AG09319 (cell line): ENCODE measurements at places on chromosomes 5 and 9.
A peak's percentile ranks its signal among the peaks of the same experiment; 100 is the strongest.

DNA sequence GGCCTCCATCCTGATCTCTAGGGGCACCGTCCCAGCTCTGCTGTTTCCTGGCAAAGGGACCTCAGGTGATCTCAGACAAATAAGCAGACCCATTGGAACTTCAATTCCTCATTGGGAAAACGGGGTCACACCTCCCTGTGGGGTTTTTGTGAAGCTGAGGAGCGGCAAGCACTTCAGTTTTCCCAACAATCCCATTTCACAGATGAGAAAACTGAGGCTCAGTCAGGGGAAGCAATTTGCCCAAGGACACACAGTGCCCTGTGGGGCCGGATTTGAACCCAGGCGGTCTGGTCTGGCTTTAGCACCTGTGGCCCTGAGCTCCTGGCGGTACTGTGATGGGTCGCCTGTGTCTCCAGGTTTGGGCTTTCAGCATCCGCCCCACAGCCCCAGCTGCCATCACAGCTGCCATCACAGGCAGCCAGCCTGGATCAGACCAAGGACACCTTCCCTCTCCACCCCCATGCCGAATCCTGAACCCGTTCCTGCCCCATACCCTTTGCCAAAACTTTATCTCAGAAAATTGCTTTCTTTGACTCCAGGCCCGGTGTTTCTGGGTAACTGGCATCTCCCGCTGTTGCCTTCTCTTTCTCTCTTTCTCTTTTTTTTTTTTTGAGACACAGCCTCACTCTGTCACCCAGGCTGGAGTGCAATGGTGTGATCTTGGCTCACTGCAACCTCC, 26.4 kb downstream of the NCS1 start:
- no peak for DNase-seq

- DNase-seq: no peak
Measured at GRCh38 chr9:37956904-37957663, 53.2 kb upstream of the SLC25A51 start.

DNA sequence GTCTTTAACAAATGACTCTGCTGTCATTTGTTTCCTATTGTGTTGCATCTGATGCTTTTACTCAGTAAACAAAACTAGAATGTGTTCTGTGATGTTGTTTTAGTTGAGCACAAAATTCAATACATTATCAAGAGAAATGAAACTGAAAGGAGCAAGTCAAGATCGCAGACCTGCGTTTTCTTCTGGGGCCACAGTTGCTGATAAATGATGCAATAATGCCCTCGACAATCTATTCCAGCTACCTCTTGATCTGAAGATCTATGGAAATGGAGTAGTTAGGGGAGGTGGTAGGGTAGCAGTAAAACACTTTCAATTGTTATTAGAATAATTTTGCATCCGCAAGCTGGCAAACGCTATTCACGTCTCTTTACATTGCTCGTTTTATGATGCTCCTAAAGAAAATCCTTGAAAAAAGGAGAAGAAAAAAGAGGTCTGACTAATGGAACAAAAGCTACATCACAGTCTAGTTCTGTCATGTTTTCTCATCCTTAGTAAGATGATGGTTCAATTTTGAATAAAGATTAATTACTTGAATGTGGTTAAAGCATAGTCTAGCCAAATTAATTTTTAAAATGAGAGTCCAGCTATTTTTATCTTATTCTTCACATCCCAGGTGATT, 1.6 kb downstream of the ZNF366 start:
- no peak for DNase-seq

DNA sequence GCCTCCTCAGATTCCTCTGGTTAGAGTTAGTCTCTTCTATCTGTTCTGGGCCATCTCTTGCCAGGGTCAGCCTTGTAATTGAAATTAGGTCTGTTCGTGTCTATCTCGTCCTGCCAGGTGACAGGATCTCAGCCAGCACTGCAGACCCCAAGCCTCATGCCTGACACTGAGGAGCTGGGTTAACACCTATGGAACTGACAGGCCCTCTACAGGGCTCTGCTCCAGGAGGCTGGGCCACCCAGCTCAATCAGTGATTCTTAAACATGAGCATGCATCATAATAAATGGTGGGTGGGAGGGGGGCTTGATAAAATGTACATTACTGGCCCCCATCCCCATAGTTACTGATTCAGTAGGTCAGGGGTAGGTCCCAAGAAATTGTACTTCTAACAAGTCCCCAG, 103.4 kb downstream of the PSD2 start:
- DNase-seq: no peak

DNA sequence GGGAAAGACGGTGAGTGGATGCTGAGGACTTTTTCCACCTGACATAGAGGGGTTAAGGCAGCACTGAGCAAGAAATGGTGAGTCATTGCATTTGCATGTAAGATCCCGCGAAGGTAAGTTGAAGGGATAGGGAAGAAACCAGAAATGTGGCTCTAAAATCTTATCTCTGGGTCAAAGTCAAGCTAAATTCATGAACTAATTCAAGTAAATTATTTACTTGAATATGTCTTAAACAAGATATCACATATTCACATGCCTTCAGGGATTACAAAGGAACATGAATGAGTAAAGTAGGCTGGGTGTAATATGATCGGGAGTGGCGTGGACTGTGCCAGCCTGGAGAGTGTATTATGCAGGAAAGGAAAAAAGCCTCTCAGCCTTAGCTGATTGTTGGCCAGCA, 74.4 kb upstream of the EQTN start:
- no peak for DNase-seq

- no peak for DNase-seq
Measured at GRCh38 chr5:56615361-56616153, 199.8 kb upstream of the MAP3K1 start.

DNA sequence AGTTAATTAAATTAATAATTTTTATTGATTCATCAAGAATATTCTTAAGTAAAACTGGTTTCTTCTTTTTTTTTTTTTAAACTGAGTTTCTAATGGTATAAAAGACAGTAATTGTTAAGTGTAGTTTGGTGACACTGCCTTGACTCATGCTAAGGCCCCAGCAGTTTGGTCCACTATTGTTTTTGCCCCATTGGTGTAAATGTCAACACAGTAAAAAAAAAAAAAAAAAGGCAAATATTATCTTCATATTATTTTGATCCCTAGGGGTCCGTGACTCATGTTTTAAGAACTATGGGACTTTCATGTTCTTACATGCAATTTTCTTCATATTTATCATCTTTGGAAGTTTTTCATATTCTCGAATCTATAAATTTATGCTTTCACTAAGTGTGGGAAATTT, 29.2 kb upstream of the JAK2 start:
- no peak for DNase-seq

DNA sequence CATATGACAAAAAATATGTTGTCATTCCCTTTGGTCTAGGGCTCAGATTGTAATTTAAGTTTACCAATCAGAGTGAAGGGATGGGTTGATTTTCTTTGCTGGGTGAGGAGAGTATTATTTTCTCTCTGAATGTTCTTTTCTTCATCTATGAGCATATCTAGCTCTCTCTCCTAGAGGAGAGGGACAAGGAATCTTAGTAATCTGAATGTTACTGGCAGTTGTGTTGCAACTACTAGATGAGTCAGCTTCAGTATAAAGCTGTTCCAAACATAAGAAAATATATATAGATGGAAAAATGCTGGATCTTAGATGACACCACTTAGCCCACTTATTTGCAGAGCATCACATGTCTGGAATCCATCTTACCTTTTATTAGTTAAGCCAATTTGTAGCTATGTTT, 259.3 kb downstream of the TUSC1 start:
- no peak for DNase-seq

- DNase-seq: no peak
Measured at GRCh38 chr9:93270976-93271375, 87.0 kb downstream of the WNK2 start.

GRCh38 chr5:73997960-73998359, 372.0 kb downstream of the ARHGEF28 start:
- no peak for DNase-seq

DNA sequence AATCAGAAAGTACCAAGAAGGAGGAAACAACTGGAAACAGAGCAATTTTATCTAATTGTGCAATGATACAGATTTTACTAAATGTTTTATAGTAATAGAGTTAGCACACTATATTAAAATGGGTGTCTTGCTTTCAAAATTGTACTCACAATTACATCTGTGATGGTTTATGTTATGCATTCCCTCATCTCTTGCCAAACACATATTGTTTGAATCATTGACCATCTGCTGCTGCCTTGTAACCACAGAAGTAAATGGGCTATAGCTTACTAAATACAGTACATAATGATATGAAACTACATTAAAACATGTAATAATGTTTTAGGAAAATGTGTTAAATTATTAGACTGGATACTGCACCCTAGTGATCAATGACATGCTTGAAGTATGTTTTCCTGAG, 158.1 kb downstream of the SLC25A46 start:
- DNase-seq: peak; percentile 57

GRCh38 chr5:123610209-123610608, 98.2 kb downstream of the CSNK1G3 start:
- DNase-seq: no peak

DNA sequence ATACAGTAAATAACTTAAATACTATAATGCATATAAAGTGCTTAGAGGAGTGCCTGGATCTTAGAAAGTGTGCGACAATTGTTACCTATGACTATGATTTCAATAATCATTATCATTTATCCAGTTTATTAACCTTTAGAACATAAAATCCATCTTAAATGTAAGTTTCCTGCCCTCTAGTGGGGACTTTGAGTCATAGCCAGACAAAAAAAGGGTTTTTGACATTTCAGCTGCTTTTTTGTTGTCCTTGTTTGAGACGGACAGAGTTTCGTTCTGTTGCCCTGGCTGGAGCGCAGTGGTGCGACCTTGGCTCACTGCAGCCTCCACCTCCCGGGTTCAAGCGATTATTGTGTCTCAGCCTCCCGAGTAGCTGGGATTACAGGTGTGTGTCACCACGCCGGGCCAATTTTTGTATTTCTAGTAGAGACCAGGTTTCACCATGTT, 9.7 kb upstream of the C9orf152 start:
- DNase-seq: no peak

- DNase-seq: peak; percentile 76
Measured at GRCh38 chr9:32526041-32526706, at the start of gene RIGI. Gene RIGI, minus strand, starts transcription at chr9:32526196. Its CDS starts 30 bp downstream, at chr9:32526166.

DNA sequence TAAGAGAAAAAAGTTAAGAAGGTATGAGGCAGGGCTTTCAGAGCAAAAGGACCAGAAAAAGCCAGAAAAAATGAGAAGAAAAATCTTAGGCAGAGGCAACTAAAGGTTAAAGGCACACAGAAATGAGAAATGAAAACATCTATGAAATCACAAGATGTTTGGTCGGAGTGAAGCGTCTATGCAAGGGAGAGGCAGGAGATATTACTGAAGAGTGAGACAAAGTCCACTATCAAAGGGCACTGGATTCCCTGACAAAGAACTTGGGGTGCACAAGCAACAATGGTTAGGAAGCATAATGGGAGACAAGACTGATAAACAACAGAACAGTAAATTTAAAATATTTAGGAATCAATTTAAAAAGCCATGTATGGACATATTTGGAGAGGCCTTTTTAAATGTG, 16.9 kb downstream of the PANK3 start:
- DNase-seq: no peak

- DNase-seq: no peak
Measured at GRCh38 chr9:35606138-35606504, 1.1 kb downstream of the TESK1 start.

DNA sequence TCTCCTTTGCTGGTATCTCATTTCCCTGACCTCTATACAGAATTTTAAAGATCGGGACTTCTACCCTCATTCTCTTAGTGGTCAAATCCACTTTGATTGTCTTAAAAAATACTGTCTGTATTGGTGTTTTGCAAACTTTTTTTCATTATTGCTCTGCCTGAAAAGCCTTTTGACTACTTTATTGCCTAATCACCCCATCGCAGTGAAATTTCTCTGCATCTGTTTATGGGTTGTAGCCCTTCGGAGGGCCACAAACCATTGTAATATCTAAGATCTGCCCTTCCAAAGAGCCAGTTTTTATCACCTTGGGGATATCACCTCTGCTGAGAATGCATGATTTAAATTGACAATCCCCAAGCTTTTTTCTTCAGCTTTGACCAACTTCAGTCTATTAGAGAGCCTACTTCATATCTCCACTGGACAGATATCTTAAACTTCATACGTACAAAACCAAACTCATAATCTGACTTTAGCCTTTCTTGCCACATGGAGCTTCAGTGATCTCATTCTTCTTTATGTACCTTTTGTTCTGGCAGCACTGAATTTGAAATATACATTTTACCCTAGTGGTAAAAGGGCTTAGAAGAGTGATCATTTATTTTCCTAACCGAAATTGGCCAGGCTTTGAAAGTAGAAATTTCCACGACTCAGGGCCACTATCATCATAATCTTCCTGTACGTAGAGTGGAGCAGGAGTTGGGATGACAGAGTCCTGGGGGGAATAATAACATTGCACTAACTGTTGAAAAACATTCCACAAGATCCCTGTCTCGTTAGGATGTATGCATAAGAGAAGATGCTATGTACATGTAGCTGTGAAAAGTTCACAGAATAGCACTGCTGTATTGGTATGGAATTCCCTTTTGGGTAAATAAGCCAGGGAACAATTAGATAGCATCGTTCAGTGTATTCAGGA, 21.4 kb downstream of the KIF2A start:
- DNase-seq: no peak

DNA sequence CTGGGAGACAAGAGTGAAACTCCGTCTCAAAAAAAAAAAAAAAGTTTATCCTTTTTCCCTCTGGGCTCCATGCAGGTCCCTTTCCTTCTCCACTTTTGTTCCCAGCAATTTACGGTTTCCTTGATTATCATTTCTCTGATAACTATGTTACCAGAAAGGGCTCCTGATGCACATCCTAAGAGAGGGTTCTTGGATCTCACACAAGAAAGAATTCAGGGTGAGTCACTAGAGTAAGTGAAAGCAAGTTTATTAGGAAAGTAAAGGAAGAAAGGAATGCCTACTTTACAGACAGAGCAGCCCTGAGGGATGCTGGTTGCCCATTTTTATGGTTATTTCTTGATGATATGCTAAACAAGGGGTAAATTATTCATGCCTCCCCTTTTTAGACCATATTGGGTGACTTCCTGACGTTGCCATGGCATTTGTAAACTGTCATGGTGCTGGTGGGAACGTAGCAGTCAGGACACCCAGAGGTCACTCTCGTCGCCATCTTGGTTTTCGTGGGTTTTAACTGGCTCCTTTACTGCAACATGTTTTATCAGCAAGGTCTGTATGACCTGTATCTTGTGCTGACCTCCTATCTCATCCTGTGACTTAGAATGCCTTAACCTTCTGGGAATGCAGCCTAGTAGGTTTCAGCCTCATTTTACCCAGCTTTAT, 13.5 kb upstream of the MELK start:
- no peak for DNase-seq

- DNase-seq: no peak
Measured at GRCh38 chr5:25107853-25108252, 463.1 kb upstream of the CDH10 start.

DNA sequence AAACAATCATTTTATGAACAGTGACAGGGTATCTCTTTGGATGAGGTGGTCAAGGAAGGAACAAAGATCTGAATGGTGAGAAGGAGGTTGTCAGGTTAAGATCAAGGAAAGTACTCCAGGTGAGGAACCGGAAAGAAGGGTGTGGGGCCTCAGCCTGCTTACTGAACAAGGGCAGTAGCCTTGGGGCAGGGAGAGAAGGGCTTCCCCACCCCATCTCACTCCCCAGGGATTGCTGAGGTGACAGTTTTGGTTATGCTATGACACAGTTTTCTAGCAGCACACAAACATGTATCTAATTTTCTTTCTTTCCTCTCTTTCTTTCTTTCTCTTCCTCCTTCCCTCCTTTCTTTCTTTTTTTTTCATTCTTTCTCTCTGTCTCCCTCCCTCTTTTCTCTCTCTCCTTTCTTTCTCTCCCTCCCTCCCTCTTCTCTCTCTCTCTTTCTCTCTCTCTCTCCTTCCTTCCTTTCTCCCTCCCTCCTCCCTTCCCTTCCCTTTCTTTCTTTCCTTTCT, 4.1 kb upstream of the HDHD3 start:
- DNase-seq: no peak
